Fibroblast of lung (primary cell): ENCODE measurements at places on chromosomes 6 and 20. TPM values are rescaled to one million over a fixed set of nuclear protein-coding genes. Genes with fewer than 3 reads are reported as not detected.

The GNRH2 gene
- not detected in 2 replicates for polyA plus RNA-seq

The BPIFB2 gene
- not detected in 2 replicates for polyA plus RNA-seq

The TMEM244 gene
- not detected in 2 replicates for polyA plus RNA-seq

The SMPD2 gene
- 5.4 and 5.5 TPM in 2 replicates for polyA plus RNA-seq

The HLA-DRA gene
- polyA plus RNA-seq: 0.25 and 0.99 TPM in 2 replicates

The CASS4 gene
- polyA plus RNA-seq: 63.7 and 65.8 TPM in 2 replicates

The PGC gene
- polyA plus RNA-seq: not detected in 2 replicates

The ABHD16B gene
- polyA plus RNA-seq: not detected in 2 replicates

The SNAI1 gene
- 1.4 and 1.8 TPM in 2 replicates for polyA plus RNA-seq

The KIF25 gene
- polyA plus RNA-seq: not detected in 2 replicates

The MPIG6B gene
- not detected in 2 replicates for polyA plus RNA-seq

The FAM83C gene
- 0.02 TPM in 1 of 2 replicates, not detected in the other for polyA plus RNA-seq

The TBXT gene
- not detected in 2 replicates for polyA plus RNA-seq

The MLN gene
- not detected in 2 replicates for polyA plus RNA-seq

The BNIP5 gene
- not detected in 2 replicates for polyA plus RNA-seq

The PRL gene
- not detected in 2 replicates for polyA plus RNA-seq

The CDKAL1 gene
- 7.4 and 9.8 TPM in 2 replicates for polyA plus RNA-seq

The SLC17A4 gene
- not detected in 2 replicates for polyA plus RNA-seq

The BTN1A1 gene
- polyA plus RNA-seq: not detected in 2 replicates

The SIGLEC1 gene
- polyA plus RNA-seq: not detected in 2 replicates

The HRH3 gene
- not detected in 2 replicates for polyA plus RNA-seq

The LST1 gene
- polyA plus RNA-seq: not detected in 2 replicates

The LIN28B gene
- not detected in 2 replicates for polyA plus RNA-seq

The PTGIS gene
- 6.8 and 33.1 TPM in 2 replicates for polyA plus RNA-seq

The CST4 gene
- 0.16 TPM in 1 of 2 replicates, not detected in the other for polyA plus RNA-seq

The SSTR4 gene
- not detected in 2 replicates for polyA plus RNA-seq

The SMOC2 gene
- 0.02 TPM in 1 of 2 replicates, not detected in the other for polyA plus RNA-seq

The CDH4 gene
- 6.8 and 8.7 TPM in 2 replicates for polyA plus RNA-seq

The ADA gene
- polyA plus RNA-seq: 3.8 and 21.9 TPM in 2 replicates

The BPIFB1 gene
- not detected in 2 replicates for polyA plus RNA-seq

The TAGAP gene
- not detected in 2 replicates for polyA plus RNA-seq

The CCDC170 gene
- 0.36 and 0.76 TPM in 2 replicates for polyA plus RNA-seq

The ZSCAN31 gene
- 1.8 and 2.9 TPM in 2 replicates for polyA plus RNA-seq

The SMLR1 gene
- not detected in 2 replicates for polyA plus RNA-seq

The EDN1 gene
- polyA plus RNA-seq: 2.7 and 10.1 TPM in 2 replicates

The SLC22A3 gene
- polyA plus RNA-seq: 0.03 TPM in 2 replicates

The FNDC1 gene
- 0.03 and 0.23 TPM in 2 replicates for polyA plus RNA-seq

The ENPP4 gene
- 1.8 and 2.7 TPM in 2 replicates for polyA plus RNA-seq

The FAM135A gene
- polyA plus RNA-seq: 5.5 and 7.1 TPM in 2 replicates

The MAP3K5 gene
- 10.9 and 20.4 TPM in 2 replicates for polyA plus RNA-seq

The CALHM4 gene
- polyA plus RNA-seq: not detected in 2 replicates

The CD24 gene
- 0.19 and 0.69 TPM in 2 replicates for polyA plus RNA-seq

The MMP24 gene
- 0.21 and 0.49 TPM in 2 replicates for polyA plus RNA-seq

The PRSS16 gene
- polyA plus RNA-seq: 0.15 TPM in 1 of 2 replicates, not detected in the other

The HLA-DRB5 gene
- polyA plus RNA-seq: not detected in 2 replicates

The EDN3 gene
- not detected in 2 replicates for polyA plus RNA-seq

The GCNT2 gene
- 1.3 and 1.4 TPM in 2 replicates for polyA plus RNA-seq

The CITED2 gene
- 230 and 370 TPM in 2 replicates for polyA plus RNA-seq

The SLC17A2 gene
- polyA plus RNA-seq: not detected in 2 replicates
